Activated CD4-positive, alpha-beta T cell treated with anti-CD3 and anti-CD28 coated beads for 24 hours (primary cell): ENCODE measurements at places on chromosomes 6 and 20.
A peak's percentile ranks its signal among the peaks of the same experiment; 100 is the strongest.

- DNase-seq, result no peak
Observed at GRCh38 chr20:36885356-36885755, 9.4 kb downstream of the TLDC2 start.

DNA sequence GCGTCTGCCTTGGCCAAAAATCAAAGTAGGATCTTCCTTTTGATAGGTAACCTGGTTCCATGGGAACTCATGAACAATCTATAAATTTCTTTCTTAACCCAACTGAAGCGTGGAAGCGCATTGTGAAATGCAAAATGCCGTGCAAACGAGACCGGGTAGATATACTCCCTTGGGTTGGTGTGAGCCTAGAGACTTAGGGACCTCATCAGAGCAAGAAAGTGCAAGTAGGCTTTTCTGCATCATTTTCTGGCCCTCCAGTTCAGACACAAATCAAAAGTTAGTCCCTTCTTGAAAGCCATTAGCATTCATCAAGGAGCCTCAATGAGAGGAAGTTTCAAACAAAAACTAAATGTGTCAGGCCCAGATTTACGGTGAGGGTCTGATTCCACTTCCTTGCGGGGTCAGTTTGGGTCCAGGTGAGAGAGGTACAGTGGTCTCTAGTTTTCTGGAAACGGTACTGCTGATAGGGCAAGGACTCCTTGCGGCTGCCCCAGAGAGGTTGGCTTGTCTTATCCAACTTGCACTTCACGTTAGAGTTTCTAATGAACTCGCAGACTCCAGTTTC, 5.3 kb upstream of the ZNF184 start:
- no peak for DNase-seq

DNA sequence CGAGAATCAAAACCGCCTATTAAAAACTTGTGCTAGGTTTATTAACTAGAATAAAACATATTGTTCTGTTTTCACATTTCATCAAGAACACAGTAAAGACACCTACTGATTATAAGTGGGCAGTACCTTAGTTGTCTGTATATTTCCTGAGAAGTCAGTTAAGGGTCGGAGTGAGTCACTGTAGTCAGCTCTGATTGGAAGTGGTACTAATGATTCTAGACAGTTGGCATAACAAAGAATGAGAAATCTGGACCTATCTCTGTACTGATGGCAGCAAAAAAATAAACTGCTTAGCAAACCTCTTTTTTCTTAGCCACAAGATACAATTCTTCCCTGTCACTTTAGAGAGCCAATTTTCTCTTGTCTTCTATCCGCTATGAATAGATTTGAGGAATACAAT, 387.3 kb upstream of the ADGRB3 start:
- no peak for DNase-seq

DNA sequence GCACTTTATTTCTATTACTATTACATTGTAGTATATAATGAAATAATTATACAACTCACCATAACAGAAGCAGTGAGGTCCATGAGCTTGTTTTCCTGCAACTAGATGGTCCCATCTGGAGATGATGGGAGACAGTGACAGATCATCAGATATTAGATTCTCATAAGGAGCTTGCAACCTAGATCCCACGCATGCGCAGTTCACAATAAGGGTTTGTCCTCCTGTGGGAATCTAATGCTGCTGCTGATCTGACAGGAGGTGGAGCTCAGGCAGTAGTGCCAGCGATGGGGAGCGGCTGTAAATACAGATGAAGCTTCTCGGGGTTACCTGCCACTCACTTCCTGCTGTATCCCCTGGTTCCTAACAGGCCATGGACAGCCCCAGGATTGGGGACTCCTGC, 139.5 kb upstream of the TCF21 start:
- DNase-seq, result no peak

- DNase-seq, result no peak
Observed at GRCh38 chr6:74598462-74599393, 607.1 kb downstream of the COL12A1 start.

GRCh38 chr20:38725148-38725901, 1.0 kb downstream of the SLC32A1 start:
- DNase-seq, result no peak

GRCh38 chr20:55213653-55214052, 738.3 kb downstream of the DOK5 start:
- DNase-seq, result no peak

- no peak for DNase-seq
Observed at GRCh38 chr6:157519255-157520116, 138.5 kb downstream of the ZDHHC14 start.

DNA sequence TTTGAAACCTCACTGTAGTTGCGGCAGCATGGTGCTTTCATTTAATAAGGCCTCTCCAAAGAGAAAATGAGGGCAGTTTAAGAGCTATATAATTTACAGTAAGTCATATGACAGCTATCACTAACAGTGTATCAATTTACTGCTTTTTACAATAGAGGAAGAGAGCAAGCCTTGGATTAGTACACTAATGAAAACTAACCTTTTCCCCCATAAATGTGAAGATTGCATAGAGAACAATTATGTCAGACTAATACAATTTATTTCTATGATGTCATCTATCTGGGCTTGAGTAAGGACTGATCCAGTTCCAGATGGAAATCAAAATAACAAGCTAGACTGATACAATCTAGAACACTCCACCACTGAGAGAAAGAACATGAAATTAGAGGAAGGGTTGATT, 78.1 kb upstream of the FAM83B start:
- DNase-seq, result no peak

DNA sequence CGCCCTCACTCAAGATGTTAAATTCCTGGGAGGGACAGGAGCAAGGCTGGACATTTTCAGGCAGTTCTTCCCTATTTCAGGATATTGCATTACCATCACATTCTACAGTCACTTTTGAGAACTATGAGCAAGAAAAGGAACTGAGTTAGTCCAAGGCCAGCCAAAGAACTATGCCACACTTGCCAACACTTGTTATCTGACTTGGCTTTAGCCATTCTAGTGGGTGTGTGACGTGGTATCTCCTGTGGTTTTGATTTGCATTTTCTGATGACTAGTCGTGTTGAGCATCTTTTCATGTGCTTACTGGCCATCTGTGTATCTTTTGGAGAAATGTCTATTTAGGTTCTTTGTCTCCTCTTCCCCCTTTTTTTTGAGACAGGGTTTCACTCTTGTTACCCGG, 12.0 kb downstream of the XRN2 start:
- no peak for DNase-seq

DNA sequence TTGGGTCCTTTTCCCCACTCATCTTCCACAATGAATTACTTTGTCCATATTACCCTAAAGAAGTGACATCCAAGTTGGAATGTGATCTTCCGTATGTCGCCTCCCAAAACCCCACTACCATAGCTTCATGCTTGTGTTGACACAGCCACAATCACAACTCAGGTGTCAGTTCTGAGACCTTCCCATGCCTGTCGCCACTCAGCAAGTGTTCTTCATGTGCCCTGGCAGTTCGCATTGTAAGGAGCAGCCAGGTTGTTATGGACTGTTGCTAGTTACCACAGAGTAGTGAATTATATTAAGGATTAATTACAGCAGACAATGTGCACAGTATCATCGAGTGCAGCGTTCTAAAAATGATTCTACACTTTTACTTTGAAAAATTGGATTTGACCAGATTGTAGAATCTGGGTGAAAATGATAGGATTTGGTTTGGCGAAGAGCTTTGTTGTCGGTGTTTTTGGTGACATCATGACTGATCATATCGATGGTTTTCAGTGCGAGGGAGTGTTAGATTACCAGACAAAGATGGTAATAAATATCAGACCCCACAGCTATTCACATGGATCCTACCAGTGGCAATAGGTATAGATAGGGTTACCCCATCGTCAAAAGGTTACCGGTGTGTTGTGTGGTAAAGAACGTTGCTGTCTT, 1.7 kb downstream of the PCMTD2 start:
- no peak for DNase-seq

- peak; percentile 59 for DNase-seq
Observed at GRCh38 chr20:46681032-46681854, 8.0 kb downstream of the TP53RK start.

GRCh38 chr20:60903325-60903971, 348.6 kb upstream of the CDH4 start:
- DNase-seq, result no peak

DNA sequence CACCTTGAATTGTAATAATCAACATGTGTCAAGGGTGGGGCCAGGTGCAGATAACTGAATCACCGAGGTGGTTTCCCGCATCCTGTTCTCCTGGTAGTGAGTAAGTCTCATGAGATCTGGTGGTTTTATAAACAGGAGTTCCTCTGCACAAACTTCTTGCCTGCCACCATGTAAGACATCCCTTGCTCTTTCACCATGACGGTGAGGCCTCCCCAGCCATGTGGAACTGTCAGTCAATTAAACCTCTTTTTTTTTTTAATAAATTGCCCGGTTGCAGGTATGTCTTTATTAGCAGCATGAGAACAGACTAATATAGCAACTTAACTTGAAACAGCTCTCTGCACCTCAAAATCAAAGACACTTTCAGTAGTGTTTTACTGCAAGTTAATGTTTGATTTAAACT, 121.6 kb downstream of the OGFRL1 start:
- no peak for DNase-seq

DNA sequence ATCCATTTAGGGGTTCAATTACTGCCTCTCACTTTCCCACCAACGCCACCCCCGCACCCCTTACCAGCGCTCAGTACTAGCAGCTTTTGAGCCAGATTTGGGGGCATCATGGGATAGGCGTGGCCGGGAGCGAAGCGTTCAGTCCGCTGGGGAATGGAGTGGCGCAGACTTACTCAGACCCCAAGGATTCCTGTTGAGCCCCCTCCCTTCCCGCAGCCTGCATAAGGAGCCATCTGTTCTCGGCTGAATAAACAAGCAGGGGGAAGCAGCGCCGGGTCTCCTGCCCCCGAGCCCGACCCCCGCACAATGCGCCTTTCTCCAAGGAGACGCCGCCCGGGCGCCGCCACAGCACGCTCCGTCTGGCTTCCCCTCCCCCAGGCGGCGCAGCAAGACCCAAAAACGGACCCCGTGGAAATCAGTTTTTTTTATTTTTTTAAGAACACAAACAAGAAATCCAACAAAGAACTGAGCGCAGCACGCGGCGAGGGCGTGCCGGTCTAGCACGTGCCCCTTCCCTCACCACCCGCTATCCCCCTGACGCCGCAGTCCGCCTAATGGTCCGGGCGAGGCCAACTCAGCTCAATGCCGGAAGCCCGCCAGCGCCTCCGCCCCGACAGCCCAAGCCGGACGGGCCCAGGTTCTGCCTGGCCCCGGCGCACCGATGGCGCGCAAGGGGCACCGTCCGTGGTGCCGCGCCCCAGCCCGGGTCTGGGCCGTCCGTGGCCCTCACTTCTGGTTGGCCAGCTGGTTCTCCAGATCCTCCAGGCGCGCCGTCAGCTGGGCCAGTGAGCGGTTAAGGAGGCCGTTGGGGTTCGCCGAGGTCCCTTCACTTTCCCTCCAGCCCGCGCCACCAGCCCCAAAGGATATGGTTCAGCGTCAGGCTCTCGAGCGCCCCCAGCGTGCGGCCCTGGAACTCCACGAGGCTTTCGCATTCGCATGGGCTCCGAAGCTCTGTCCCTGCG, 13.3 kb upstream of the RBPJL start:
- DNase-seq, result peak; percentile 76

DNA sequence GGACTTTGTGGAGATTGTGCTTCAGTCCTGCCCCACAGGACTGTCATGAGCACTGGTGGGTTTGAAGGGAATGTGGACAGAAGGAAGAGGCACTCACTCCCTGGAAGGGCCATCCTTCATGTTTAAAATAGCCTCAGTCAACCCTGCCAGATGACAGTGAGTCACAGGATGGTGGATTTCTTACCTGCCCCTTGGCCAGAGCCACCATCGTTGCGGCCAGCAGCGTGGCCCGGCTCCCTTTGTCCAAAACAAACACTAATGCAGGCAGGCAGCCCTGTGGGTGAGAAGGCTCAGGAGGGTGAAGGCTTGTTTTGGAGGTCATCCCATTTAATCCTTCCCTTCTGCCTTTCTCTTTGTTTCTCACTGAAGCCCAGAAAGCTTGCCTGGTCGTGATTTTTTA, 422.7 kb downstream of the CD83 start:
- no peak for DNase-seq

DNA sequence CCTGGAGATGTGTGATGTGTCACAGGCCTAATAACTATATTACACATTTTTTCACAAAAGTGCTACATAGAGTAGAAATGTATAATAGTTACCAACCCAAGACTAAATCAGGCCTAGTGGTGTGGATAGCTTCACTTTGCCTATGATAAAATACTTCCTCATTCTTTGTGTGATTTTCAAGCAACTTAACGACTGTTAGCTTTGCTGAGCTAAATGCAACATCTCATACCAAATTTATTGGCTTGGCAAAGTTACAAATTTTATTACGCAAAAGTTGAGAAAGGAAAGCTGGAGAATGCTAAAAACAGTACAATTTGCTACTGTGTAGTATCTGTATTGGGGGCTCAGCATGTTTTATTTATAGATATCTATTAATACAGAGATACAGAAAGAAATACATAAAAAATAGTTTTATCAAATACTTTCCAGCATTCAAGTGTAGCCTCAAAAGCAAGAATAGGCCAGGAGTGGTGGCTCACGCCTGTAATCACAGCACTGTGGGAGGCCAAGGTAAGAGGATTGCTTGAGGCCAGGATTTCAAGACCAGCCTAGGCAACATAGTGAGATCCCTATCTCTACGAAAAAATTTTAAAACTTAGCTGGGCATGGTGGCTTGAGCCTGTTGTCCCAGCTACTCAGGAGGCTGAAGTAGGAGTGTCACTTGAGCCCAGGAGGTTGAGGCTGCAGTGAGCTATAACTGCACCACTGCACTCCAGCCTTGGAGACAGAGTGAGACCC, 3.6 kb upstream of the EDN1 start:
- no peak for DNase-seq
